ENCODE measurements at places on chromosomes 1 and 21.
A peak's percentile ranks its signal among the peaks of the same experiment; 100 is the strongest.

DNA sequence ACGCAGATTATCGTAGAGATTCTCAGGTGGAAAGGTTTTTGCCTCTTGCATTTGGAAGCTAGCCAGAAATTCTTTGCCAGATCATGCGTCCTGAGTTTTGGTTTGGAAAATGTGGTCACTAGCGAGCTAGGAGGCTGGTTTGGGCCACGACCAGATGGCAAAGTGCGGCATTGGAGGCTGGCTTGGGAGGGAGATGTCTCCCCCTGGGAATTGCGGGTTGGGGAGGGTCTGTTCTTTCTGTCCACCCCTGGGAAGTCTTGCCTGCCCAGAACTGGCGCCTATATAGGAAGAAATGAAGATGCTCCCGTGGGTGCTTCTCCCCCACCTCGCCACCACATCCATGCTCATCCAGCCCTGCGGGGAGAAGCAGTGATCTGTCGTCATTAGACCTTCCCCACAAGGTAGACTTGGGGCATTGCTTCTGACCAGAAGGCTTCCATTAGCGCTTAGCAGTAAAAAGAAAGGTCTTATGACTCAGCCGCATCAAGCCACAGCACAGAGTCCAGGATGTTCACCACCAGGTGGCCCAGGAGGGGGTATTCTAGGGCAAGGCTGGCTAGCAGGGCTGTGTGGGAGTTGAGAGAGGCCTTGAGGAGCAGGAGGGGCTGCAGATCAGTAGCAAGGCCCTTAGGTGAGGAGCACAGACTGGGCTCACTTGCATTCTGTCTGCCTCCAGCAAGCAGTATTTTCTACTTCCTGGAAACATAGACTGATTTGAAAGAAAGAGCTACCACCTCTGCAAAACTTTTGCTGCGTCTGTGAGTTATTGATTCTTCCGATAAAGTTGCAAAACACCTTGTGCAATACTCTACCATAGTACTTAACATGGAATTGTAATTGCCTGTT lies 1.5 kb upstream of the PTP4A2 start:
- peak; percentile 30 for DNase-seq

GRCh38 chr1:78833491-78833890 lies 173.0 kb downstream of the ADGRL4 start:
- peak; percentile 45 for DNase-seq

DNA sequence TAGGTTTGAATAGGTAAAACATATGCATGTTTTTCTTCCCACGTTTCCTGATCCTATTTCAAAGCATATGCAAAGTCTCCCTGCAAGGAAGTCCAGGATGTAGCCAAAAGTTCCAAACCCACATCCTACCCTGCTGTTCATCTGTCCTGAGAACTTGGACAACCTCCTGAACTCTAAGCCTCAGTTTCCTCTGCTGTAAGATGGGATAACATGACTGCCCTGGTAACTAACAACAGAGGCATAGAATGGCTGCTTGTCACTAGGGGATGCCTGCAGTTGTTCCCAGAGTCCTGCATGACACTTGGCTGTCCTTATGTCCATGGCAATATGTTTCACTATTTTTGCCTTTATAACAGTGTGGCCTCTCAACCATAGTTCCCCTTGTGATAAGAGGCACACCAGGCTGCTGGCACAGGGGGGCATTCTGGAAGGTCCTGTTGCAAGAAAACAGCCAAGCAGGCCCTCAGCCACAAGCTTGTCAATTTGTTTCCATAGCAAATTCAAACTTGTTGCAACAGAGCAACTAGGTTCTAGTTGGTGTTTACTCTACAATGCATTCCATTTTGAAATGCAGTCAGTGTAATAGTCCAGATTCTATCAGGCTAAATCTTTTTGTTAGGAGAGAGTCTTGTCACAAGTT lies 1.5 kb upstream of the HDGF start:
- DNase-seq, result no peak

GRCh38 chr21:14569868-14570267 lies 23.8 kb upstream of the SAMSN1 start:
- DNase-seq, result no peak

DNA sequence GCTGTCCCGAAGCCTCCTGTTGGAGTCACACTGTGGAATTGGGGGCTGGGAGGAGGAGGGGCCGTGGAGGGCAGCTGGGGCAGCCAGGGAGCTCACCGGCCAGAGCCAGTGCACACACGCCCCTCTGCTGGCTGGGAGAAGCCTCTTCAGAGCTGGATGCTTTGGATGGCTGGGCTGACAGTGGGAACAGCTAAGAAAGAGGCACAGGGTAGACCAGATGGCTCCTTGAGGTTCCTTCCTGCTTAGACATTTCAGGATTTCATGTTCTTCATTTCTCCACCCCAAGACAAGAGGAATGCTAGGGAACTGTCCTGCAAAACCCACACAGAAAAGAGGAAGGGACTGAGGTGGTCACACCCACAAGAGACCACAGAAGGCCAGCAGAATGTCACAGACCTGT lies 254.8 kb upstream of the VAMP3 start:
- DNase-seq, result peak; percentile 26

GRCh38 chr1:228094432-228095016 lies 8.6 kb downstream of the C1orf35 start:
- no peak for DNase-seq

GRCh38 chr1:4601941-4602340 lies 52.5 kb upstream of the AJAP1 start:
- no peak for DNase-seq

DNA sequence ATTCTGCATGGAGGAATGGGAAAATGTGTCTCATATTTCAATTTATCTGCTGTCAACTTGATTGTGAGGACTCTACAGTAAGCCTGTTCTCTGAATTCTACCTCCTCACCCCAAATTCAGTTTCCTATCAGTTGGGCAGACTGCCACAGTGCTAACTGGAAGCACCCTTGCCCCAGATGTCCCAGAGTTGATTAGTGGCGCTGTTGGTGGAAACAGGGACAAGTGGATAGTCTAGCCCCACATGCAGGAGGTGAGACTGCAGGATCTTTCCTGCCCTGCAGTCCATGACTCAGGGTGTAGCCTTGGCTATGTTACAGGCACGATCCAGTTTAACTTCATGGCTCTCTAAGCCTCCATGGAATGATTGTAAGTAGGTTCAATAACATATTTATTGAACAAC lies 22.1 kb downstream of the ADAM30 start:
- DNase-seq, result no peak

GRCh38 chr1:221696027-221696426 lies 45.9 kb downstream of the DUSP10 start:
- DNase-seq, result peak; percentile 24

DNA sequence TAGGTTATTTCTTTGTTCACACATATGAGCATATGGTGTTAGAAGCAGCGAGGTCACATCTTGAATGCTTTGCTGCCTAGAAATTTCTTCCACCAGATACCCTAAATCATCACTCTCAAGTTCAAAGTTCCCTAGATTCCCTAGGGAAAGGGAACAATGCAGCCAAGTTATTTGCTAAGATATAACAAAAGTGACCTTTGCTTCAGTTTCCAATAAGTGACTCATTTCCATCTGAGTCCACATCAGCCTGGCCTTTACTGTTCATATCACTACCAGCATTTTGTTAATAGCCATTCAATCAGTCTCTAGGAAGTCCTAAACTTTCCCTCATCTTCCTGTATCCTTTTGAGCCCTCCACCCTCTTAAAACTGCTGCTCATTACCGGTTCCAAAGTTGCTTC lies 1502.5 kb downstream of the KCNT2 start:
- DNase-seq, result no peak

DNA sequence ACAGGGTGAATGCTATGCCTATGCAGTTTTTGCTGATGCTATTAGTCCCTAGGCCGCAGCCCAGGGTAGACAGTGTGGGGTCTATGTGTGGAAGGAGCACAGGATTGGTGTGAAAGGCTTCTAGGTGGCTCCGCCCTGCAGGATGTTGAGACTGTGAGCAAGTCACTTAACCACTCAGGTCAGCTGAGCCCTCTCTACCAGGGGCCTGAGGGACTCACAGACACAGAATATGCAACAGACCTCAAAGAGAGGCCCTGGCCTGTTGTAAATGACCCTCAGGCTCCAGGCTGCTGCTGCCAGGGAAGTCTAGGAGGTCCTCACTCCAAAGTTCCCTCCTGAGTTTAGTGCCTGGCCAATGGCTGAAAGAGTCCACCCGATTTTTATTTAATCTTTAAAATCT lies 11.0 kb downstream of the NHLH2 start:
- DNase-seq, result no peak

DNA sequence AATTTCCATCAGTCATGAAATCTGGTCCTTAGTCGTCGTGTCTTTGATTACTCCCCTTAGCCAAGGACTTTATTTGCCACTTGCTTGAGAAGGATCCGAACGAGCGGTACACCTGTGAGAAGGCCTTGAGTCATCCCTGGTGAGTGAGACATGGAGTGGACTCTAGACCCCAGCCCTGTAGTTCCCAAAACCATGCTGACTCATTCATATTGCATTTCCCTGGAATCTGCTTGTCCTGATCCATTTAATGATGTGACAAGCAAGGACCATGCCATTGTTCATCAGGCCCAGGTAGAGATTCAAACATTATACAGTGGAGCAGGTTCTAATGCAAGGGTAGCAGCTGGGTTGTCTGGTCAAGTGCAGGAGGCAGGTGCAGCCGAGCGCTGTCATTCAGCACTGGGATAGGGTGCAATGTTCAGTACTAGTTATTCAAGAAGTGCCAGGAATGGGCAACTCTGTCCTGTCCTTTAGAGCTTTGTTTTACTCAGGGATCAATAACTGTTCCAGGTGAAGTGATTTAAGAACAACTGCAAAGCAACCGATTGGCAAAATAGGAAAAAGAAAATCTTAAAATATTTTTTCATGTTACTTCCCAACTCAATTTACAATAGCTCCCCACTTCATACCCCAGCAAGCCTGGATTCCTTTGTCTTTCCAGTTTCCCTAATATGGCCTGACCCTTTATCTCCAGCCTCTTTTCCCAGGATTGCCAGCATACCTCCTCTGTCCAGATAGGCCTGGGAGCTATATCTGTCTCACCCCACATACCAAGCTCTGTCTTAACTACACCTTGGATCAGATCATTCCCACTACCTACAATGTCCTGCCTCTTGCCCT lies 26.5 kb downstream of the CAMK1G start:
- no peak for DNase-seq

GRCh38 chr21:17797967-17798366 lies 21.2 kb downstream of the C21orf91 start:
- DNase-seq, result no peak

GRCh38 chr1:3275471-3276340 lies 178.8 kb upstream of the ARHGEF16 start:
- no peak for DNase-seq

GRCh38 chr1:4336507-4336906 lies 317.9 kb upstream of the AJAP1 start:
- DNase-seq, result no peak

DNA sequence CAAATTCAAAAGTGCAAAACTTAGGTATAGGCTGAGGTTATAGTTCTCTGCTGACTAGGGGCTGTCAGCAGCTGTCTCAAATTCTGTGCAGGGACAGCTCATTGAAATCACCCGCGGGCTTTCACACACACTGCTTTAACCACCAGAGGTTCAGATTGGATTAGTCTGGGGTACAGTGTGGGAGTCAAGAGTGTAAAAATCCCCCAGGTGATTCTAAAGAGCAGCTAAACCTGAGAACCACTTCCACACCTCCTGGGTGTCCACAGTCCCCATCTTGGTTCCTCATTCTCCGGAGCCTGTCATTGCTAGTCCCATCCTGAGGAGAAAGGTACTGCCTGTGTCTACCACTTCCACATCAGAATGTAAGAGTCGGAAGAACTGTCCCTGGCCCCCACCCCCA lies 9.9 kb upstream of the TDRD10 start:
- DNase-seq, result no peak

DNA sequence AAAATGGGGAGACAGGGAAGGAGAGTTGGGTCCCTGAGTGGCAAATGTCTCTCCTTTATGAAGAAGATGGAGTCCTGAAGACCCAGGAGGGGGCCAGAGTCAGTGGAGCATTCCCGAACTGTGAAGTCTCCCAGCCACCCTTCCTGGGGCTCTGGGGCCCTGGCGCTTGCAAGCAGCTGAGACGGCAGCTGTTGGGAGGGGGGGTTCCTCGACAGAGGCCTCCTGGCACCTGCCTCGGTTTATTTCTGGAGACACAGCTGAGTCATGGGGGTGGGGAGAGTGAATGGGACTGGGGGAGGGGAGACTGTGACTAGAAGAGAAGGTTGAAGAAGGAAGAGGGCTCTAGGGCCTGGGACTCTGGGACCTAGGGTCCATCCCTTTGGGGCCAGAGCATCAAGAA lies 14.0 kb downstream of the NES start:
- DNase-seq, result no peak

DNA sequence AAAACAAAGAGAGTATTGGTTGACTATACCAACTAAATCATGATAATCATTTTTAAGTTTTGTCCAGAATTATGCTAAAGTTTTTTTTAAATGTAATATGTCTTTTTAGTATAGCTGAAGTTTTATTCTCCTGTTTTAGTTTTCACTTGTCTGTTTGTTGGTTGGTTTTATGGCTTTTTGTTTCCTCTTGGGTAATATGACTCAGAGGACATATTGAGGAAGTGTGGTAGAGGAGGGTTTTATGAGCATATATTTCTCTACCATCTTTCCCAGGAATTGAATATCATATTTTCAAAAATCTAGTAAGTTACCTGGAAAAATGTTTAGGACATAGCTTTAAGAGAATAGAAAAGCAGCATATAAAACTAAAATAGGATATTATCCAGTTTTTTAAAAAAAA lies 68.6 kb upstream of the MCOLN3 start:
- DNase-seq, result no peak

DNA sequence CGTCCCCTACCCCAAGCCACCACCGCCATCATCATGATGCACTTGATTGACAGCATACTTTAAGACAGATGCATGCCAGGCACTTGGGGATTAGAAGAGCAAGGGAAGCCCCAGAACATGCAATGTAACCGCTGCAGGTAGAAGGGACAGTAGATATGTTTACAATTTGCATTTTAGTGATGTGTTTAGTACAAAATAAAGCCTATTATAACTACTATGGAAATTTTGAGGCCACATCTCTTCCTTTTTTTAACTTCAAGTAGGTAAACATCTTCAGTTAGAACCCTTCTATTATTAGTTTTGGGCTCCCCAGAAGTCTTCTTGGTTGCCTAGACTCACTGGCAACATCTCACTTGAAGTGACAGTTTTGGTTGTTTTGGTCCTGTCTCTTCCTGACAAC lies 25.3 kb downstream of the CR1L start:
- DNase-seq, result no peak

GRCh38 chr1:57530206-57530910 lies 106.5 kb upstream of the DAB1 start:
- DNase-seq, result no peak

GRCh38 chr1:35324486-35324885 lies 56.0 kb downstream of the ZMYM4 start:
- peak; percentile 32 for DNase-seq
